ENCODE measurements at places on chromosomes 4 and X. TPM values are rescaled to one million over a fixed set of nuclear protein-coding genes. Genes with fewer than 3 reads are reported as not detected.

ATP1B4 gene
- total RNA-seq = not detected

GRCh38 chrX:133297284-133297683, 79.1 kb upstream of the TFDP3 start:
- peak; percentile 69 for DNase-seq

- no peak for DNase-seq
Observed at GRCh38 chr4:112225157-112225556, 6.4 kb upstream of the AP1AR start.

- no peak for DNase-seq
Observed at GRCh38 chr4:8737075-8737474, 134.6 kb downstream of the HMX1 start.

DNA sequence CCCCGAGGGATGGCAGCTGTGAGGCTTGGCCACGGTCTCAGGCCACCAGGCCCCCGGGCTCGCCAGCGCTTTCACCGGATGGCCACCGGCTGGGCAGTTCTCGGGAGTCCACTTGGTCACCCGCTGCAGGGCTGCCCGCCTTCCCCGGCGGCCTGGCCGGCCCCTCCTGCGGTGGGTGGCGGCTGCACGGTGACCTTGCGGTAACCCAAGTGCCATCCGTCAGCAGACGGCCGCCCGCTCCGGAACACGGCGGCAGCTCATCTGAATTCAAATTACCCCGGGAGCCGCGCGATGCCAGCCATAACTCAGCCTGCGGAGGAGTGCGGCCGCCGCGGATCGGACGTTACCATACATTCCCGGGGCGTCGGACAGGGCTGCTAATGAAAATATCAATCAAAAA, 60.7 kb downstream of the FAM53A start:
- DNase-seq = no peak

DNA sequence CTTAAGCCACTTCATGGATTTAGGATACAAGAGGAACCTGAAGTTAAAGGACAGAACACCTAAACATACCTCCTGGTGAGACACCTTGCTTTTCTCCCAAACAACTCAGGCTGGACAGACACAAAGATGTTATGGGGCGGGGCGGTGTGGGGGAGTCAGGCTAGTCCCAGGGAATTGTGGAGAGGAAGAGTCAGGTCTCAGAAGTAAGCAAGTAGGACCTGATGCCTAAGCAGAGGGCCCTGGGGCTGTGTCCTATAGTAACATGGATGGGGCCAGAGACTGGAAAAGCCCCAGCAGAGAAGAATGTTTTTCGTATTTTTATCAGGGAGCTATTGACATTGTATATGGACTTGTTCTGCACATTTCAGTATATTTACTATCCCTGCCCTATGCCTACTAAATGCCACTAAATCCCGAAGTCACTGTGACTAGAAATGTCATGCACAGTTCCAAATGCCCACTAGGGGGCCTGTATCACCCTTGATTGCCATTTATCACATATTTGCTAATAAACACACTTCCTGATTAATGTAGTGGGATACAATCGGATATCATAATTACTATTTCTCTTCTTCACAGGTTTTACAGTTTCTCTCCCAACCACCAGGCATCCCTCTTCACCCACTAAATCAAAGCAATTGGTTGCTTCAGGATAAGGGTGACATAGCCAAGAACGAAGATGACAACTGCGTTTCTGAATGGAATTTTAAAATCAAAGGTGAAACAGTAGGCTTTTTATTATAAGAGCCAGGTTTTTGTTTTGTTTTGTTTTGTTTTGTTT, 23.8 kb upstream of the ARHGAP10 start:
- DNase-seq = peak; percentile 69

GRCh38 chr4:119774840-119775239, 146.2 kb upstream of the PDE5A start:
- DNase-seq = no peak

GRCh38 chr4:78720994-78721677, 55.0 kb upstream of the BMP2K start:
- no peak for DNase-seq

SSX1 gene
- not detected for total RNA-seq

DNA sequence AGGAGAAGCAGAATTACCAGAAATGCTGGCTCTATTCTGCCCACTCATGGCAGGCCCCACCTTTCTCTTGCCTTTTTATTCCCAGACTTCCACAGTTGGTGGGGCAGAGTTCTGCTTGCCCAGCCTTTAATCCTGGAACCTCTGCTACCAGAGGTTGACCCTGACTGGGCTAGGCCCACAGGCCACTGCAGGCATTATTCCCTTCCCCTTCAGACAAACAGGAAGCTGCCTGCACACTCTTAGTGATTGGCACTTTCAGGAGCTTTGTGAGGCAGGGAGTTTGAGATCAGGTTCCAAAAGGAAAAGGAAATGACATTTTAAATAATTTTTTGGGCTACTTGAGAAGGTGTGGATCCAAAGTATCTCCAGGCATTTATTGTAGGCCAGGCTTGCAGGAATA, 18.8 kb downstream of the MSN start:
- DNase-seq = no peak

GRCh38 chrX:129493643-129494042, 29.6 kb downstream of the SMARCA1 start:
- peak; percentile 35 for DNase-seq

SMIM43 gene
- total RNA-seq = 1.1 TPM

GRCh38 chrX:13808865-13809264, 8.0 kb downstream of the GPM6B start:
- DNase-seq = peak; percentile 25

GRCh38 chr4:110605077-110605476, 17.8 kb downstream of the PITX2 start:
- no peak for DNase-seq

DNA sequence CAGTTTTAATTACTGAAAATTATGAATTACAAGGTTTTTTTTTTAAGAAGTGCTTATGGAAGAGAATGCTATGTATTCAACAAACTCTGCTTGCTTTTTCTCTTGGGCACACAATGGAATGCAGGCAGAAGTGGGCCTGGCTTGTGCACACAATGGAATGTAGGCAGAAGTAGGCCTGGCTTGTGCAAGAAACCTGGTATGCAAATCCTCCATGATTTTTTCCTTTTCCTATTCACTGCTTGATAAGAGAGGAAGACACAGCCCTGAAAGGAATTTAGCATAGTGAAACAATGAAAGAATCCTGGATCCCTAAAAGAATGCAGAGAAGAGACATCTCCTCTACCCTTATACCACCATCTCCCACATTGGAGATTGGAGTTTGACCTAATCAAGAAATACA, 138.4 kb downstream of the COL25A1 start:
- DNase-seq = peak; percentile 16

PF4V1 gene
- total RNA-seq = not detected

DNA sequence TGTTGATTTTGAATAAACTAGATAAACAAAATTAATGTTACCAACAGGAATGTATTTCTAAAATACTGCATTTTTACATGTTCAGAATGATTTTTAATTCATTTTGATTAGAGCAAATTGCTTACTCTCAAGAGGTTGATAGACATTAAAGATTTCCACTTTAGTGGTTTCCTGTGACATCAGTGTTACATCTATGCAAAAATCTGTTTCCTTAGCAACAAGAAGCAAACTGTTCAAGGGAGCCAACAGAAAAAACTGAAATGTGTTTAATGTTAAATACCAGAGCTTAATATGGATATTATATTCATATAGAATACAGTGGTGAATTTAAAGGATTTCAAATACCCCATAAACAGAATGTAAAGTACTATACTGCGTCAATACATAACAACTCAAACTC, 277.8 kb downstream of the GABRG1 start:
- no peak for DNase-seq

- peak; percentile 78 for DNase-seq
Observed at GRCh38 chr4:181761156-181761555, 482.0 kb upstream of the TENM3 start.

EPHA5 gene
- 50.2 TPM for total RNA-seq

- DNase-seq = peak; percentile 37
Observed at GRCh38 chr4:81471588-81472280, at the start of gene RASGEF1B. Gene RASGEF1B, minus strand, starts transcription at chr4:81471907. Its CDS starts 12,399 bp downstream, at chr4:81459508.

- DNase-seq = peak; percentile 1
Observed at GRCh38 chrX:51456814-51457213, 39.6 kb downstream of the NUDT11 start.

DNA sequence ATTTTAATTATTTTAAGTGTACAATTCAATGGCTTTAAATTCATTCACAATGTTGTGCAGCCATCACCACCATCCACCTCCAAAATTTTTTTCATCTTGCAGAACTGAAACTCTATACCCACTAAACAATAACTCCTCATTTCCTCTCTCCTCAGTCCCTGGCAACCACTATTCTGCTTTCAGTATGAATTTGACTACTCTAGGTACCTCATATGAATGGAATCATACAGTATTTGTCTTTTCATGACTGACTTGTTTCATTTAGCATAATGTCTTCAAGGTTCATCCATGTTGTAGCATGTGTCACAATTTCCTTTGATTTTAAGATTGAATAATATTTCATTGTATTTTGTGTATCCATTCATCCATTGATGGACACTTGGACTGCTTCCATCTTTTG, 46.9 kb downstream of the KIF4A start:
- DNase-seq = no peak

DNA sequence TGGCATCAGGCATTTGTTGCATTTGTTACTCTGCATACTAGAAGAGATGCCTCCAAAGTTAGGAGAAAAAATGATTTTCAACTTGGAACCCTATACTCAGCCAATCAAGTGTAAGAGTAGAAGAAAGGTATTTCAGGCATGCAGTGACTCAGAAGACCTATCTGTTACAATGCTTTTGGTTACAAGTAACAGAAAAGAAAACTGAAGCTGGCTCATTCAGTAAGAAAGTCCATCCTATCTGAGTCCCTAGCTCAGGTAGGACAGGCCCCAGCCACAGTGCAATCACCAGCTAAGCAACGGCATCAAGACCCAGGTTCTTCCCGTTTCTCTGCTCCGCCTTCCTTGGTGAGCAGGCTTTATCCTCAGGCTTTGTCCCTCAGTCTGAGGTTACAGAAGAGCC, 23.3 kb downstream of the MECP2 start:
- DNase-seq = peak; percentile 78

DNA sequence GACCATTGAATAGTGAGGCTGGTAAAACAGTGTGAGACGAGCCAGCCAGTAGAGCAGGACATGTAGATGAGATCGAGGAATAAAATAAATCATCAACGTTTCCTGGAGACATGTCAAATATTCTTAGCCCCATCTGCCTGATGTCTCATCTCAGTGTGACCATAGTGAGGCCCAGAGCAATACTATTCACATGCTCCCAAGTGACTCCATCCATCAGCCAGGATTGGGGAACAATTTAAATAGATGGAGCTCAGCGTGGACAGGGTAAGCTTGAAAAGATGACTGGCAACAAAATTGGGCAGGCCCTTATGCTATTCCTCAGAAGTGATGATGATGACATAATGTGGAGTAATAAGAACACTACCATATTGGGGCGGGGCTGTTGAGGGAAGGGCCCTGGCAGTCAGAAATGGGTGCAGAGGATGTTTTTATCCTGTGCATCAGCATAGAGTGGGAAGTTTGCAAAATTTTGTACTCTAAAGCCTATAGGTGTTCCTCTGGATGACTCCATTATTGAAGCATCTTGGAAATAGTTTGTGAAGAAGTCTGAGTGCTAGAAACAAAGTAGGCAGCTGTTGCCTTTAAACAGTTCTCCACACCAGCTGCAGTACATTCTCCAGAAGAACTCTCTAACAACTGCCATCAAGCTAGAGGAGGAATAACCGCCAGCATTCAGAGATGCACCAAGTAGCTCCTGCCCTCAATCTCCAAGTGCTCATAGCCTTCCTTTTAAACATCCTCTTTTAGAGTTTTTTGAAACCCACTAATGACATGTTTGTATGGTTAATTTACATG, 333.0 kb downstream of the DCHS2 start:
- DNase-seq = no peak

DNA sequence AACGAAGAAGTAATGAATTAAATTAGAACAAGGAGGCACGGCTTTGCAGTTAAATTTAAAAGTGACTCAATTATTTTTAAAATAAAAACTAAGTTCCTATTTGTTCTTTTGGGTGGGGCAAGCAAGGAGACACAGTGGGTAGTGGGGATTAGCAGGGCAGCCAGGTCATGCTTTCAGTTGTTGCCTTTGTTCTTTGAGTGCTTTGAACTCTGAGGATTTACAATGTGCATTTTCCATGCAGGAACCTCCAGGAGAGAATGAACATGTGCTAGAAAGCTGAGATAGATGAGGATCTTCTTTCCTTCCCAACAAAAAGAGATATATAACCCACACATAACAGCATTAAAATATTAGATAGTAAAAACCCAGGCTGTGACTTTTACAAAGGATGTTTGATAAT, 420.4 kb upstream of the CTSO start:
- DNase-seq = no peak

- DNase-seq = no peak
Observed at GRCh38 chr4:177778623-177779022, 336.4 kb upstream of the AGA start.

GAGE12F gene
- total RNA-seq = not detected

SSX4 gene
- total RNA-seq = not detected

CT55 gene
- total RNA-seq = not detected

FOXR2 gene
- total RNA-seq = not detected

GRCh38 chr4:41874398-41874797, 60.8 kb upstream of the TMEM33 start:
- DNase-seq = no peak

DNA sequence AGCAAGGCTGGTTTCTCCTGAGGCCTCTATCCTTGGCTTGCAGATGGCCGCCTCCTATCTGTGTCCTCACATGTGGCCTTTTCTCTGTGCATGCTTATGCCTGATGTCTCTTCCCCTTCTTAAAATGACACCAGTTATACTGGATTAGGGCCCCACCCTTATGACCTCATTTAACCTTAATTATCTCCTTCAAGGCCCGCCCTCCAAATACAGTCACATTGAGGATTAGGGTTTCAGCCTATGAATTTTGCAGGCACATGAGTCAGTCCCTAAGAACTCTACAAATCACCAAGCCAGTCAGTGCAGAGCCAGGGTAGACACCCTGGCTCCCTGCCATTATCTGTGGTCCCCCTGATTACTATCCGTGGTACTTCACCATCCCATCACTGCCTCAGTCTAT, 51.6 kb downstream of the MAML3 start:
- DNase-seq = no peak

- peak; percentile 10 for DNase-seq
Observed at GRCh38 chr4:11038926-11039325, 354.4 kb upstream of the CLNK start.

DCHS2 gene
- total RNA-seq = not detected

- DNase-seq = no peak
Observed at GRCh38 chr4:149203256-149204001, 612.2 kb downstream of the IQCM start.

GRCh38 chr4:67451464-67451863, 93.8 kb downstream of the CENPC start:
- no peak for DNase-seq

- DNase-seq = no peak
Observed at GRCh38 chrX:103565197-103565596, 20.1 kb upstream of the TCEAL4 start.

SULT1B1 gene
- 1.3 TPM for total RNA-seq

GRCh38 chr4:173195109-173195508, 26.5 kb downstream of the GALNT7 start:
- no peak for DNase-seq

PJA1 gene
- total RNA-seq = 15.7 TPM

ADH7 gene
- not detected for total RNA-seq
